Cardiac septum (tissue), 1 donor: ENCODE measurements at places on chromosomes 6 and 20.

GRCh38 chr6:39599973-39600372, 125.2 kb downstream of the KIF6 start:
- no peak for DNase-seq

GRCh38 chr6:14612016-14612980, 494.7 kb downstream of the CD83 start:
- no peak for DNase-seq

DNA sequence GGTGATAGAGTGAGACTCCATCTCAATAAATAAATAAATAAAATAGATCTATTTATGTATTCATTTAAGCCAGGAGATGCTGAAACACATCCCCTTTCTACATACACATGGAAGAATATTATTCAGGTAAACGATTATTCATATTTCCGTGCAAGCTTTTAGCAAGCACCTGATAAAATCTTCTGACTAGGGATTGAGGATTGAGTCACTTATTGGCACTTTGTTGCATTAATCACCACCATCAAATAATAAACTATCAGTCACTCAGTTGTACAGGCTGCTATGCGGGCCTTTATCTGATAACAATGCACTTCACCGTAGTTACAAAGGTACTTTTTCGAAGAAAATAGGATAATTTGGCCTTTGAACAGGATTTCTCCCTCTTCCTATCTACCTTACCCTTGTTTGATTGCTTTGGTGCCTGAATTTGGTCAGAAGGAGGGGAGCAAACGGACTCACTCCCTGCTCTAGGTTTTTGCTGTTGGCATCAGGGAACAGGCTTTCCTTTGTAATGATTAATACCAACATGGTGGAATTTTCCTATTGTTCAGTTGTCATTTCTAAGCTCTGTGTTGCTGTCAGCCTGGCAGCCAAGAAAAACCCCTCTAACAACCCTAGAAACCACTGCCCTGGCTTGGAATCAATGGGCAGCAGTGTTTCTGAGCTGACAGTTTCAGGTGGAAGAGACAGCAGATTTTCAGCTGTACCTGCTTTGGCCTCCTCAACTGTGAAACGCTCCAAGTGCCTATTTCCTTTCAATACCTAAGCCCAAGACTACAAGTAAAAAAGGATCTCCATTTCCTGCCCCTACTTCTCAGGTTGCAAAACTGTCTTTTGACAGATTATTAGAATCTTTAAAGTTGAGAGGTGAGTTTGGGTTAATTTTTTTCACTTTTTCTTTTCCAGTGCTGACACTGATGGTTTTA, 63.0 kb downstream of the MYB start:
- no peak for DNase-seq

DNA sequence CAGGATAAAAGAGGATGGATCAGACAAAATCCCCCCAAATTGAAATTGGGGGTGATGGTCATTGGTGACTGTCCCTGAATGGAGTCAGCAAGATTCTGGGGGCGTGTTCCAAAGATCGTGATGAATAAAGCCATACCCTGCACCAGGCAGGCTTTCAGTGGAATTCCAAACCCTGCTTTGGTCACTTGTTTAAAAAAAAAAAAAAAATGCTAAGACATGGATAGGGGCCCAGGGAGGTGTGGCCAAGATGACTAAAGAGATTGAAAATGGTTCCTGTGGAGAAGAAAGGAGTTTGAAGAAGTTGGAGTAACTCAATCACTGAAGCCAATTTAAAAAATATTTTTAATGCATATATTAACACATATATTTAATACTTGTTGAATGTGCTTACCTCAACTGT, 161.4 kb upstream of the KCNG1 start:
- no peak for DNase-seq

DNA sequence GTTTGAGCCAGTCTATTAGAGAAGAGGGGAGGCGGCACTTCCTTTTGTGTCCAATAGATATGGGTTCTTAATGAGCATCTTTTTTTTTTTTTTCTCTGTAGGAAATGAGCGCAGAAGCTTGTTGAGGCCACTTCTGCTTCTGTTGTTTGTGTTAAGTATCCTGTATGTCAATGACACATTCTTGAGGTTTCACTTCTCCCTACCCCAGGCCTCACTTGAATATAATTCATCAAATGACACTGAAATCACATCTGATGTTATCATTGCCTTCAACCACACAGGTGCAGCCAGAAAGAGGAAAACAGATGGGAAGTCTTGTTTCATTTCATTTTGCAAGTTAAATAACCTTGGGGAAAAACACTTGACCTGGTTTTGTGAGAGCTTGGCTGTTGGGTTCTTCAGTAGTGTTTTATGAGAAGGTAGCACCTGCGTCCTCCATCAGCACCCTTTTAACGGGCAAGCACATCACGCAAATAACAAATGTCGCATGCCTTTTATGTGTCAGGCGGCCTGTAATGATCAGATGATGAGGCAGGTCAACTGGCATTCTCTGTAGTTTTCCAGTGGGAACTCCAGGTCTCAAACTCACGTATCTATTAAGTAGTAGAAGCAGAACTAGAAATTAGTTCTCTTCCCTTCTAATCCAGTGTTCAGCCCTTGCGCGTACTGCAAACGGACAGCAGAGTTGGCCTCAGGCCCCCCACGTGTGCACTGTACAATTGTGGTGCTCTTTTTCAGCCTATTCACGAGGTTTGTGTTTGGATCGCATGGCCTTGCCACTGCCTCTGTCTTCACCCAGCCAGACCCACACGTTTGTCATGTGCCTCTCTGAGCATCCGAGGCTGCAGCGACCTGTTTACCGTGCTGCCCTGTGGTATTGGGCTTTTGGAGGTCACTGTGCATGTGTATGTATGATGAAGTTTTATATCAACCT, 23.5 kb downstream of the PLEKHG1 start:
- no peak for DNase-seq

DNA sequence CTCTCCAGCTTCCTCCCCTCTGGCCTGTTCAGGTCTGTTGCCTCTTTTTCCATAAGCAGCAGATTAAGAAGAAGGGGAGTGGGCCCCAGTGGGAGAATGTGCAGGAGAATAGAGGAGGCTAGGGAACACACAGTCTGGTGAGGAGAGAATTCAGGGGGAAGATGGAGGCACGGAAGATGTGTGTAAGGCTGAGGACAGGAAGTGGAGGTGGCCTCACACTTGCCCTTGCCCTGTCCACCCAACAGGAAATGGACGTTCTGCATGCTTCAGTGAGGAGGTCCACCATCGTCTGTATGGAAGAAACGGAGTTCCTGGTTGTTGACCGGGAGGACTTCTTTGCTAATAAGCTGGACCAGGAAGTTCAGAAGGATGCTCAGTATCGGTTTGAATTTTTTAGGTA, 16.0 kb downstream of the CNBD2 start:
- DNase-seq = no peak

DNA sequence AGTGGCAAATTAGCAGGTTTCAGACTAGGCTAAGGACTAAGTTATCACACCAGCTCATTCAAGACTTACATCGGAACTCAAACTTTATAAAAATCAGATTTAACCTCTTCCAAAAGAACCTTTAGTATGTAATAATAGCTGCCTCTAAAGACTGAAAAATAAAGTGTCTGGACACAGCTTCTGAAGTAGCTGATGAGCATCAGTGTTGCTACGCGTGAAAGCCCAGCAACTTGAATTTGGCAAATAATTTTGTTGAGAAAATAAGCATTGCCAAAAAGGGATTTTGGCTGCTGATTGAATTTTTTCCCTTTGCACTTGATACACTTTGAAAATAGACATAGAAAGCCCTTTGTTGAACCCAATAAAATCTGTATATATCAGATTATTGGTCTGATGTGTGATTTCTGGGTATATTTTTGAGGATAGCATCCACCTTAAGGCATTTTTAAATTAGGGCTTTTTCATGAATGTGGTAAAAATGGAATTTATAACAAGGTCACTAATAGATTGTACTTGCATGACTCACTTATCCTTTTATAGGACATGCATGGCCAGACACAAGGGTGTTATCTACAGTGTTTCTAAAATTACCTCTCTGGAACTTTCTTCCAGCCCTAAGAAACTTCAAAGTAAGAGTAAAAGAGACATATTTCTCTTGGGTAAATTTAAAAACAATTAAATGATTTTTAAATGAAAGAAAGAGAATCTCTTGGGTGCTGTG, 350.4 kb downstream of the TENT5A start:
- DNase-seq = no peak

- DNase-seq = no peak
These were observed 661.6 kb downstream of the DHX35 start for GRCh38 chr20:39623584-39624234.

GRCh38 chr6:158825038-158825950, 6.1 kb upstream of the EZR start:
- no peak for DNase-seq

DNA sequence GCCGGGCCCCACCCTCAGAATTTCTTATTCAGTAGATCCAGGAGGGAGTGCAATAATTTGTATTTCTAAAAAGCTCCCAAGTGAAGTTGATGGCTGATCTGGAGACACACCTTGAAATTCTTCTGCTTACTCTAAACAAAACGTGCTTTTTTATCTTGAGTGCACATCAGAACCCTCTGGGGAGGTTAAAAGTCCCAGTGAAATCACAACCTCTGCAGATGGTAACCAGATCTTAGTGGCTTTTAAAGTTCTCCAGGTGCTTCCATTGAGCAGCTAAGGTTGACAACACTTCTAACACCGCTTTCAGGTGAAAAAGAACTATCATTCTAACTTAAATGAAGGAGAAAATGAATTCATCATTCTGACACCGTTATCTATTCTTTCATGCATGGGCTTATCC, 45.6 kb upstream of the ESR1 start:
- no peak for DNase-seq

DNA sequence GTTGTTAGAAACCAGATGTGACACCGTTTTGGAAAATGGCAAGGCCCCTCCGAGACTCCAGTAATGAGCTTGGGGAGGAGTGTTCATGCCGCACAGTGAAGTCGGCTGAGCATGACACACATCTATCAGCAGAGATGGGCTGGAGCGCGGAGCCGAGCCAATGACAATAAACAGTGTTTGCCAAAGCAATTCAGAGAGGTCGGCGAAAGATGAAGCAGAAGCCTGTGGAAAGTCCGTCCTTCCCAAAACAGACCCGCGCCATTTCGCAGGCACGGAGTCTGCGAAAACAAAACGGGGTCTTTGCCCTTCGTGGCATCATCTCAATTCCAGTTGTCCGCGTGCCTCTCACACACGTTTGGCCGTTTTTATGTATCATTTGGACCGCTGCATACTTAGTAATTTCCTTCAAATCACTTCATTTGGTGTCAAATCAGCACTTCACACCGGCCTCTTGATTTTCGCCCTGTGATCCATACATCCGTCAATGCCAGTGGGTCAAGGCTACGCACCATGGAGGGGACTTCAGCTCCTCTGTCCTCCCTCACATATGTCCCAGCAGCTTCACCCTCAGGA, 71.3 kb downstream of the SULF2 start:
- DNase-seq = no peak

- DNase-seq = no peak
These were observed 21.1 kb downstream of the SPTLC3 start for GRCh38 chr20:13029687-13030375.

GRCh38 chr6:10723567-10723881, 654 bp downstream of the TMEM14C start:
- no peak for DNase-seq

GRCh38 chr6:168196385-168196860, 117.4 kb upstream of the FRMD1 start:
- peak; percentile 26 for DNase-seq

DNA sequence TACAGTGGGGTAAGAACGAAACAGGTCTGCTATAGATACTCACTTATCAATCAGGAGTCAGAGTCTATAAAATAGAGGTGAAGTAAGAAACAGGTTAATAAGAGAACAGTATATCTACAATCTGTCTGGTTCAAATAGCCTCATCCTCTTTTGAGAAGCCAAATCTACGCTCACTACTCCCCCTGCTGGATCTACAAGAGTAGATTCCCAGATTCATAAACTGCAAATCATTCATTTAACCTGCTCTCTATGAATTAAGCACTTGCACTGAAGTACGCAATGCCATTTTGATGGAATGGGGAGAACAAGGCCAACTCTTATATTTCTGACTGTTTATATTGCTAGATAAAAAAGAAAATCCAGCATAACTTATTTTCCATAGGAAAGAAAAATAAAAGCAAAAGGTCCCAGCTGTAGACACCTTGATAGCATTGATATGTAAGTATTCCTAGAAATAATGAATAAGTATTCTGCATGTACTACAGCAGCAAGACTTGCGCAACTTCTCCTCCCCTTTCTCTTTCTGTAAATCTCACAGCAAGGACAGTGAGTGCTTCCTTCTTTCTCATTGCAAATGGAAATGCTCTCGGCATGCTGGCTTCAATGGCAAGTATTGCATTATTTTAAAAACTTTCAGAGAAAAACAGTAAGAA, 92.3 kb downstream of the RFX6 start:
- no peak for DNase-seq

DNA sequence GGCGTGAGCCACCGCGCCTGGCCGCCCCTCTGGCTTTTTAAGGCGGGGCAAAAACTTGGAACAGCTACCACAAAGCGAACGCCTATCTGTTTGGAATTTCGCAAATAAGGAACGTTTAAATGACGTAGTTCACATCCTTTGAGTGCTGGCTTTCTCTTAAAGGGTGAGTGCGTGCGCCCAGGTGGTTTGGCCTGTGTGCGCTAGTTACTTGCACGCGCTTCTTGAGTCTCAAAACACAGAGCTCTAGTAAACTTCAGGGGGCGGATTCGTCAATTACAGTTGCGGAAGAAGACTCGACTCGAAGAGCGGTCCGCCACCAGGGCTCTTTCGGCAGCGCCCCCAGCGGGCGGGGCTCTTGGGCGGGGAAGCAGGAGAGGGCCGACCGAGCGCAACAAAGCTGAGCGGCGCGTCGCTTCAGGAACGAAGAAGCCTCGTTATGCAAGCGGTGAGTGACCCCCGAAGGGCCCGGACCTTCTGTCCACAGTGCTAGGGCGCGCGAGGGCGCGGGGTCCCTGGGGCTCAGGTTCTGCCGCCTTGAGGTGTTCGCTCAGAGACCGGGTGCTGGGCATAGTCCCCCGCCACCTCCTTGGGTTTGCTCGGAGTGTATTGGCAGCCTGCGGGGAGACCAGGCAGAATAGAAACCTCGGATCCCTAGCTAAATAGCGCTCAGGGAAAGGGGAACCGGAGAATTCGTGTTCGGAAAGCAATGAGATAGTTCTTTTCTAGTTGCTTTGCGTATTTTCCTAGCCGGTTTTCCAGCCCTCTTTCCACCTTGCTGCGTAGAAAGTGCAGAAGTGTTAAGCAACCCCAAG, at the start of gene SYCP2L:
SYCP2L (plus strand) TSS at position 362 of the 812 bp plus-strand sequence; CDS start at position 437, 75 bp downstream.
- no peak for DNase-seq

- no peak for DNase-seq
These were observed 120.4 kb downstream of the MYLK4 start for GRCh38 chr6:2630359-2630758.
